ENCODE measurements at places on chromosomes 16 and 17. TPM values are rescaled to one million over a fixed set of nuclear protein-coding genes. Genes with fewer than 3 reads are reported as not detected.

The AATF gene
- 45.1 TPM for total RNA-seq

The ICAM2 gene
- total RNA-seq, result 0.14 TPM

- DNase-seq, result no peak
Observed at GRCh38 chr16:61421111-61421510, 615.1 kb downstream of the CDH8 start.

DNA sequence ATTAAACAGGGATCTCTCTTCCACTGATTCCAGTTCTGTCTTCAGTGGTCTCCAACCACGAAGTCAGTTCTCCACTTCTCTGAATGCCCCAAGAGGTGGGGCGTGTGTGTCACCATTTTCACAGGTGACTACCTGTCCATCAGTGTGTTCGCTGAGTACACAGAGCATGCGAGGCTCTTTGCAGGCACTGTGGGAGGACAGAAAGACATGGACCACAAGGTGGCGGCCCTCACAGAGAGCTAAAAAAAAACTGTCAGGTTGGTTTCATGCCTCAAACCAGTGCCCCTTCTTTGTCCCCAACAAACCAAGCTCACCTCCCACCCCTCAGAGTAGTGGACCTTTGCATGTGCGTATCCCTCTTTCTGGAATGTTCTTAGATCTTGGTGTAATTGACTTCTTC lies 13.8 kb downstream of the EMP2 start:
- DNase-seq, result no peak

DNA sequence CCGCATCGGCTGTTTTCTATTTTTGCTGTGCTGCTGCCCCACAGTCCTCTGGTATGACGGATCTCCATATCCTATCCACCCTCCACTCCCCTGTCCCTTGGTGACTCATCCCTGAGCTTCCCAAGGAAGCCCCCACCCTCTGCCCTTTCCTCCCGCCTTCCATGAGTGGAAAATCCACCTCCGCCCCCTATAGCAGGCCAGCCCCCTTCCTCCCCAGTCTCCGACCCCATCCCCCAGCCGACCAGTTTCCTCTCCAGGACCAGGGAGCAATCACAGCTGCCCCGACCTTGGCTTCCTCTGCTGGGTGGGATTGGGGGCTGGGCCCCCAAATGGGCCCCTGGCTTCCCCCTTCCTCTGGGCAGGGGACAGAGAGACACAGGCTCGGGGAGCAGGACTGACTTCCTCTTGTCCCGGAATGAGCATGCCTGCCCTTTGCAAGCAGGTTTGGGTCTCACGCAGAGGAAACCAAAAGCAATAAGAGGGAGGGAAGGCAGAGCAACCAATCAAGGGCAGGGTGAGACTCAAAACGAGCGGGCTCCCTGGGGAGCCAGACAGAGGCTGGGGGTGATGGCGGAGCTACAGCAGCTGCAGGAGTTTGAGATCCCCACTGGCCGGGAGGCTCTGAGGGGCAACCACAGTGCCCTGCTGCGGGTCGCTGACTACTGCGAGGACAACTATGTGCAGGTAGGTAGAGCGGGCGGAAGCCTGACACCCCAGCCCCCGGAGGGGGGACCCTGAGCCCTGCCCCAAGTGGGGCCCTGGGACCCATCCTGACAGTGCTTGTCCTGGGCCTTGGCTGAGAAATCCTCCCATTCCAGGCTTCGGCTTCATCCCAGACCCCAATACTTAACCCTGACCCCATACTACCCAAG lies at the start of the genes ABI3 and GNGT2:
ABI3 (plus strand) TSS at position 550 of the 872 bp plus-strand sequence; CDS start at position 568, 18 bp downstream.
GNGT2 (minus strand) TSS at position 417 of the 872 bp plus-strand sequence. CDS start 3,152 bp downstream, outside the sequence.
- no peak for DNase-seq

DNA sequence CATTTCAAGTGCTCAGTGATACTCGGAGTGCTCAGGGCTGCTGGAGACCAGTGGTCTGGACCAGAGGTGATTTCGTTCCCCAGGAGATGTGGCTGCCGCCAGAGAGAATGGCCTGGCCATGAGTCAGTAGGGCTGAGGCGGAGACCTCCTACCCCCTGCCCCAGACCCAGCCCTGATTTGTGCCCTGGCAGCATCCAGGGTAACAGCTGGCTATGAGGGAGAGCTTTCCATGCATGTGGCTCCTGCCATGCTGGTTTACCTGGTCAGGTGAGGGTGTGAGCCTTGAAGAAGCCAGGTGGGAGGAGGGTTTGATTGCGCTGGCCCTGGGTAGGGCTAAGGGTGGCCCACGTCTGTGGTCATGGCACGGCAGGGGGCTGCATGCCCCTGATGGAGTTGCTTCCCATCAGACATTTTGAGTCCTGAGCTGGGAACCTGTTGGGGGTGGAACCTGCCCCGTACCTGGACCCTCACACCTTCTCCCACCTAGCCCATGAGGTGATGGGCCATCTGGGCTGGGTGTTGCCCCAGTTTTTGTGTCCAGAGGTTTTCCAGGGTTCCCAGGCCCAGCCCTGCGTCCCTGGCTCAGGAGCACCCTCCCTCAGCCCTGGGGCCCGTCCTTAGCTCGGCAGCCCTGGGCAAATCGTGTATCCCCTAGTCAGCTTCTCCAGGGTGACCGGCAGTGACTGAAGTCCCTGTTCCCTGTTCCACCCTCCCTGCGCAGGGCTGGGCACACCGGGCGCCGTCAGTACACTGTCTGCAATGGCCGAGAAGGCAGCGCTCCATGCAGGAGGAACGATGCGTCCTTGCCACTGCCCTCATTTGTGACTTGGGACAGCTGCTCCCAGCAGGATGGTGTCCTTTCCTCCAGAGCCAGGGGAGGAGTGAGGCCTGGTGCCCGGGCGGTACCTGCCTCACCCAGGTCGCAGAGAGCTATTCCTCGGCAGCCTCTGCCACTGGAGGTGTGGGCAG lies 9.0 kb upstream of the CSNK1D start:
- no peak for DNase-seq

- DNase-seq, result no peak
Observed at GRCh38 chr17:74555427-74555940, 9.6 kb upstream of the CD300C start.

DNA sequence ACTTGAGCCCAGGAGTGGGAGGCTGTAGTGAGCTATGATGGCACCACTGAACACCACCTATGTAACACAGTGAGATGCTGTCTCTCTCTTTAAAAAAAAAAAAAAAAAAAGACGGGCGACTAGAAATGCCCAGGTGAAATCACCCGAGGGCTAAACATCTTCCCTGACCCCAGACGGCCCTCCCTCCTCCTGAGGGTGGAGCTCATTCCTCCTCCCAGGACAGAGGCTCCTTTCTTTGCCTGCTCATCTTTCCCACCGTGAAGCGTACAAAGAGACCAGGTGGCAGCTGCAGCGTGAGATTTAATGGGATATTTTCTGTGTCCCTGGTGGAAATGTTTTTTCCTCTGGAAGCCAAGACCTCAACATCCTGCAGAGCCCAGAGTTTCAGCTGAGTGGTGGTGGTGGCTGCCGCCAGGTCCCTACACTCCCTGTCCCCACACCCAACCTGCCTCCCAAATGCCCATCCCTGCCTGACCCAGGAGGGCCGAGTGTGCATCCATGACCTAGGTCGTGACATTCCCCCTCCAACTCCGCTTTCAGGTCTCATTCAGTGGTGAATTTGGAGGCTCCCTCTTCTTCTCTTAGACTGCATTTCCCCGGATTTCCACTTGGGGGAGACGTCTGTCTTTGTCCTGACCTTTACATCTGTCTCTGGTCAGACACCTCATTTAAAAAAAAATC lies 14.4 kb upstream of the GPRC5B start:
- DNase-seq, result peak; percentile 39
